ENCODE measurements at places on chromosomes 3 and 15.

GRCh38 chr3:143832433-143832832 lies 15.8 kb downstream of the SLC9A9 start:
- DNase-seq = no peak

- no peak for DNase-seq
These were observed 272.7 kb downstream of the MECOM start for GRCh38 chr3:169390741-169391305.

DNA sequence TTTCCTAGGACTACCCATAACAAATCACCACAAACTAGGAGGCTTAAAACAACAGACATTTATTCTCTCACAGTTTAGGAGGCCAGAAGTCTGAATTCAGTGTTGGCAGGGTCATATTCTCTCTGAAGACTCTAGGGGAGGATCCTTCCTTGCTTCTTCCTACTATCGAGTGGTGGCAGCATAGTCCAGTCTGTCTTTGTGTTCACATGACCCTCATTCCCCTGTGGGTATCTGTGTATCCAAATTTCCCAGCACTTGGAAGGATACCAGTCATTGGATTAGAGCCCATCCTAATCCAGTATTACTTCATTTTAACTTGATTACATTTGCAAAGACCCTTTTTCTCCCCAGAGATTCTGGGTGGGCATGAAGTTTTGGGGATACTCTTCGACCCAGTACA lies 63.8 kb downstream of the GMPS start:
- no peak for DNase-seq

DNA sequence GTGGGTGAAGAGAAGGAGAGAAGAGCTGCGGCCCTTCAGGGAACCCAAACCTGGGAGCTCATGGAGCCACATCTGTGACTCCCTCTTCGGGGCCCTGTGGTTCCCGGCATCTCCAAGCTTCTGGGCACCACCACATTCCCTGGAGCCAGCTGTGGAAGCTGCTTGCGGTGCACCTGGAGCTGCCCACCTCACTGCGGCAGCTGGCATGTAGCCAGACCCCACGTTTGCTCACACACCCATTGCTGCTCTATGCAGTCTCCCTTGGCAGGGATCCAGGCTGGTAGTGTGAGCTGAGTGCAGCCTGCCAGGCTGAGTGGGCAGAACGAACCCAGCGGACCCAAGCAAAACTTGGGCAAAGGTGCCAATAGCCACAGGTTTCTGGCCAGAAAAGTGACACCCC lies 16.8 kb upstream of the PLA2G4E start:
- DNase-seq = no peak

- no peak for DNase-seq
These were observed 2.2 kb upstream of the GRAMD2A start for GRCh38 chr15:72199721-72200212.

DNA sequence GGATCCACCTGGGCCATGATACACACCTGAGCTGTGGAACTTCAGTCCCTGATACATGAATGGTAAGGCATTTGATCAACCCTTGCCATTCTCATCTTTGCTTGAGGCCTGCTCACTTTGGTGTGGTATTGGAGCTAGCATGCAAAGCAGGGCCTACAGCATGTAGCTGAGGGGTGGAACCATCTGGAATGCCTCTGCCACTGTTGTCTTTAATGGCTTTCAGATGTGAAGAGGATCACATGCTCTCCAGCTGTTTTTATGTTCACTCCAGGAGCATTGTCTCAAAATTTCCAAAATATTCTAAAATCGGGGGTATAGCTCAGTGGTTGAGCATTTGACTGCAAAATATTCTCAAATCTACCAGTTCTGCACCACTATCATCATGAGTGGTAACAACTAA lies 64.4 kb upstream of the PHLDB2 start:
- DNase-seq = no peak

- DNase-seq = no peak
These were observed 688.8 kb upstream of the CCDC54 start for GRCh38 chr3:106688464-106688863.

DNA sequence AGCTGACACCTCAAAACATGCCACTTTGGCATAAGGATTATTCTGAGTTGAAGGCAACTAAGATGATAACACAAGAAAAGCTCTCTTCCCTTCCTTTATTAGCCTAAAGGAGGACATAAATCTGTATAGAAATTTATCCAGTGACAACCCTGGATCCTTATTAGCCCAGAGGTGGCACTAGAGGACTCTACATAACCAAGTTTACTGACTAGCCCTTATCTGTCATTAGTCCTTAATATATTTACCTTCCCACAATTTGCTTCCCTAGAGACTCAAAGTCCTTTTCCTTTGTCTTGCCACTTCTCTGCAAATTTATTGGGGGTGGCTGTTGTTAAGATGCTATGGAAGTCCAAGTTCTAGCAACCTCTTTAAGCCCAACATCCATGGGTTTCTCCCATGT lies 26.7 kb downstream of the CEP70 start:
- DNase-seq = no peak

- DNase-seq = no peak
These were observed 16.9 kb downstream of the TIGIT start for GRCh38 chr3:114310695-114311094.

- DNase-seq = no peak
These were observed 6.7 kb downstream of the ZDHHC3 start for GRCh38 chr3:44969154-44969827.

- DNase-seq = no peak
These were observed 496.9 kb upstream of the SUCLG2 start for GRCh38 chr3:68151359-68151758.

DNA sequence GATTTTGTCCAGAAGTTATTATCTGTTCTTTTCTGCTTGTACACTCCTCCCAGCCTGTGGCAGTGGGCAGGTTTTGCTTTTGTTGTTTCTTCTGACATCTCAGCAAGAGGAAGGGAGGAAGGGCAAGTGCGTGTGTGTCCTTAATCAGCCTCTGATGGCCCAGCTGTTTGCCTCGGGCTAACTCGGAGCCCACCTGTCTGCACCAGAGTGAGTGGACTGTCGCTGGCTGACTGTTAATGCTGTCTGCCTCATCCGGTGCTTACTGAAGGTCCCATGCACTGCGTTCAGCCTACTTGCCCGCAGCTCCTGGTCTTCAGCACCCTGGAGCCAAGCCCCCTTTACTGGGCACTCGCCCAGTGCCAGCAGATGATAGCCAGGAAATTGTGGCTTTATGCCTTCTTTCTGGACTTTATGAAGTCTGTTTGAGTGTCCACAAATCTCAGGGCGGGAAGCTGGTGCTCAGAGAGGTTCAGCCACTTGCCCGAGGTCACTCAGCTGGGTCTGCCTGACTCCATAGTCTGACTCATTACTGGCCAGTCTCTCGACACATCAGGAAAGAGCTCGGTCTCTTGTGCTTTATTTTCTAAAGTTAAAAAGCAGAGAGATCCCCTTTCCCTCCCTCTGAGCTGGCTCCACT lies 89.5 kb downstream of the CHRNA7 start:
- no peak for DNase-seq

GRCh38 chr3:176798680-176799079 lies 398.6 kb downstream of the TBL1XR1 start:
- no peak for DNase-seq

DNA sequence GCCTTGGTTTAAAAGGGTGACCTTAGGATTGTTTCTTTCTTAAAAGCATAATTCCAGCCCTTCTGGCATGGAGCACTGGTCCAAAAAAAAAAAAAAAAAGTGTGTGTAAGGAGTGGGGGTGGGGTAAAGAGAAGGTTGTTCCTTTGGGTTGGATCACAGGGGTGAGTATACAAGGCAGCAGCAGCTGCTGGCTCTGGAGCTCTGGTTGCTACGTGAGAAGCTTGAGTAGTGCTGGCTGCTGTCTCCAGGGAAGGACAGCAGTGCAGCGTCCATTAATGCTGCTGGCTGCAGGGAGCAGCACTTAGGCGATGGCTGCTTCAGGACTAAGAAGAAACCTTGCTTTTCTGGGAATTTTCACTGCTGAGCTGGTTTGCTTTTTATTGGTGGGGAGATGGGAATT lies 2.3 kb downstream of the SETD5 start:
- peak; percentile 53 for DNase-seq

DNA sequence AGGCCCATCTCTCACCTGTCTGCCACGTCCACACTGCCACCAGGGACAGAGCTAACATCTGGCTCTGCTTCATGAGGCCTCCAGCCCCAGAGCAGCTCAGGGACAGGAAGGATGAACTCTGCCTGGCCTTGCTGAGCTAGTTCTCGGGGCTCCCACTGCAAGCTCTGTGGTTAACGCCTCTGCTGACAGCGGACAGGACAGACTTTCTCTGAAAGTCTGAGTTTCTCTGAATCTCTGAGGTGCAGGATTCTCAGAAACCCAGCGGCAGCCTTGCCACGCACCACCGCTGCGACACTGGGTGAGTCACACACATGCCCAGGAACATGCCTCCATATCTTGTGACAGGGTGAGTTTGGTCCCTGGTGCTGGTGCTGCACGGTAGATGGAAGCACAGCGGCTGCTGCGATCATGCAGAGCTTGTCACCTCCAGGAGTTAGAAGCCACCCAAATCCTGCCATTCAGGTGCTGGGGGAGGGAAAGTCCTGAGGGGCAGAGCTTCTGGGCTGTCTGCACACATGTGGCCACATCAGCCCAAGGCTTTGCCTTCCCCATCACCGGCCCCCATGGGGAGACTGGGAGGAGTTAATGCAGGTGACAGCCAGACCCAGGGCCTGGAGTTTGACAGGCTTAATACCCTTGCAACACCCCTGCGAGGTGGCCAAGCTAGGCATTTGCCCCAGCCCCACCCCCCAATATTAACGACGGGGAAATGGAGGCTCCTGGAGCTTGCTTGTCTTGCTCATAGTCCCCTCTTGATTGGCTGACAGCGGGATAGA lies 267.0 kb downstream of the PLCL2 start:
- peak; percentile 11 for DNase-seq

DNA sequence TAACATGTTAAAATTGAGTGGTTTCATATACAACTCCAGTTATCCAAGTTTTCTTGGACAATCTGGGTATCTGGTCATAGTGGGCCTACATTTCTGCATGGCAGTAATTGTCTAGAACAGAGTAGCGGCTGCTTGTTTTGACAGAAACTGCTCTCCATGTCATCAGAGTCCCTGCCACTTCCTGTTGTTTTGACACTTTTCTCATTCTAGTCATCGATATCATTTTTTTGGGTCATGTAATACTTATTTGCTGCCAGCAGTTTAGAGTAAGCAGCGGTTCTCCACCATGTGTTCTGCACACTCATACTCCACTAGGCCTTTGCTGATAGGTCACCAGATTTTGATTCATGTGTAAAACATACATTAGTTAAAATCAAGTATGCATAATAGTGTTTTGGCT lies 81.5 kb downstream of the SLC25A26 start:
- no peak for DNase-seq

DNA sequence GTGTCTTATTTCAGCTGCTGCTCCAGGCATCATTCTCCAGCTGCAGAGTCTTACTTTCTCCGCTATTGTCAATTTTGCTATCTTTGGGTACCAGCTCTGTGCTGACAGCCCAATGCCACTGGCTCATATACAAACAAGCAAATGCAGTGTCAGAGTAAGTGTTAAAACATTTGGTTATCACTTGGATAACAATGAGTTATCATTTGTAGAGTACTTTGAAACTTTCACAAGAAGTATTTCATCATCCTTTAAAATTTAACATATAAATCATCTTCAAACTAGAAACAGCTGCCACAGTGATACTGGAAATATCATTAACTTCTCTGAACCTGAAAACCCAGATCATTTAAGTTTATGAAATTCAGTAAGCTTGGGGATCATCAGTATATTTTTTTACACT lies 13.8 kb downstream of the TSPAN3 start:
- no peak for DNase-seq

GRCh38 chr3:40719660-40720287 lies 195.0 kb downstream of the ZNF621 start:
- no peak for DNase-seq

DNA sequence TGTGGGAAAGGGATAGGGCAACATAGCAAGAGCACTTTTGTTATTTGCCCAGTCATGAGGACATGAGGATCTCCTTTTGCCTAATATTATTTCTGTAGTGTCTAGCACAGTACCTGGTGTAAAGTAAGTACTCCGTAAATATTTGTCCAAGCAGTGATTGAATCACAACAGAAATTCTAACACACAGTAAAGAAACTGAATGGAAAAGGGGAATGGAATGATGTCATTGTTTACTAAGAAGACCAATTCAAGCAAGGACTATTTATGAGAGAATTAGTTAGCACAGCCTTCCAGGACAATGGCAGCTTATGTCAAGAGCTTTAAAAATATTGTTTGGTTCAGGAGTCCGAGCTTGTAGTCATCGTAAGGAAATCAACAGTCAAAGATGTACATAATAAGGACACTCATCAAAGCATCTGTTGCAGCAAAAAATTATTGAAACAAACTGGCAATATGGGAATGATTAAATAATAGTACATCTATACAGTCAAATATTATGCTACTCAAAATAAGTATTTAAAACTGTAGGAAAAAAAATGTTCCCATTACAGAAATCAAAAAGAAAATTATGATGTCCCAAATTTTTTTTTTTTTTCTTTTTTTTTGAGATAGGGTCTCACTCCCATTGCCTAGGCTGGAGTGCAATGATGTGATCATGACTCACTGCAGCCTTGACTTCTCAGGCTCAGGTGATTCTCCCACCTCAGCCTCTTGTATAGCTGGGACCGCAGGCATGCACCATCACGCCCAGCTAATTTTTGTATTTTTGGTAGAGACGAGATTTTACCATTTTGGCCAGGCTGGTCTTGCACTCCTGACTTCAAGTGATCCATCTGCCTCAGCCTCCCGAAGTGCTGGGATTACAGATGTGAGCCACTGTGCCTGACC lies 17.9 kb downstream of the CAPN7 start:
- no peak for DNase-seq

GRCh38 chr15:38208779-38209178 lies 43.9 kb upstream of the SPRED1 start:
- DNase-seq = no peak

DNA sequence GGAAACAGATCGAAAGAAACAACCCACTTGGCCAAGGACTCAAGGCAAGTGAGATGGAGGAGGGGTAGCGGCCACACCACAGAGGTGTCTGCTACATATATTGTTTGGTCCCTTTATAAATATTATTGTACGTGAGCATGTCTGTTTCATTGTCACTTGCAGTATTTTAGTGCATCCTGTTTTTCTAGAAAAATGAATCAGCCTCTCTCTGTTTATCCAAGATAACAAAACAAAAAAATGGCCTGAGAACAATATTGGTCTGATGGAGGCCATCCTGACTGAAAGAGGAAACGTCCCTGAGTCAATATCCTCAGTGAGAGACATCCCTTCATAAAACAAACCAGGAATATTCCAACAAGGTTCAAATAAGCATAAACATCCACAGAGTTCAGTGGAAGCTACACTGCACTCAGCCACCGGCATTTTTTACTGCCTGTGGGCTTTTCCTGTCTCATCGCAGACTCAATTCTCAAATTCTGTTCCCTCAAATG lies 42.0 kb downstream of the WWTR1 start:
- no peak for DNase-seq

DNA sequence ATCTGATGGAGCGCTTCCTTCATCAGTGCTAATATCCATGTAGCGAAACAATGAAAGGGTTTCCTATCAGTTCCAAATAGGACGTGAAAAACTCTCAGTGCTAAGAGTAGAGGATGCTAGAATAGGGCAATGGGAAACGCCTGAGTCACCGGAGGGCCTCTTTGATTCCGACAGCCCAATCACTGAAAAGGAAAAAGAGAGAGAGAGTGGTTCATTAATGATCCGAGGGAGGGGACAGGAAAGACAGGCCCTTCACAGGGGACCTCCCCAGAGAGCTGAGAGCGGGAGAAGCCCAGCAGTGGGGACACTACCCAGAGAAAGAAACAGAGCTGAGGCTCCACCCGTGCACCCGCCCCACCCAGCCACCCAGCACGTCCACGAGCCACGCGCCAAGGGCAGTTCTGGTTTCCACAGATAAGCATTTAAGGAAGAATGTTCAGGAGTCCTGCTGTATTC lies 76.9 kb downstream of the RPN1 start:
- DNase-seq = no peak

GRCh38 chr3:70982284-70982683 lies 601.2 kb downstream of the FOXP1 start:
- DNase-seq = no peak
